ENCODE measurements at places on chromosomes 11 and 22.

DNA sequence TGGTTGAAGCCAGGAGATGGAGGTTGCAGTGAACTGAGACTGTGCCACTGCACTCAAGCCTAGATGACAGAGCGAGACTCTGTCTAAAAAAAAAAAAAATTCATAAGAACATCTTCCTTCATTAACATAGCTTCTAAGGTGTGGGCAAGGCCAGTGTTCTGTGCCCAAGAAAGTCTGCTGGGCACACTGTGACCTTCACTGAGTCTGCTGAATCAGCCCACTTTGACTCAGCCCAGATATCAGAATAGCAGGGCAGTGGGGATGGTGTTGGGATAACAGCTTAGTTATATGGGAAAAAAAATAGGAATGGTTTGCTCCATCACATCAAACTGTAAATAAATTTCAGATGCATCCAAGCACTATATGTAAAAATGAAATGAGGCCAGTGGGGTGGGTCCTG lies 32.4 kb upstream of the XBP1 start:
- no peak for DNase-seq

- DNase-seq: peak; percentile 85
These were observed 10.1 kb downstream of the MCM5 start for GRCh38 chr22:35409783-35410662.

- DNase-seq: peak; percentile 10
These were observed 71.4 kb downstream of the FANCF start for GRCh38 chr11:22554221-22554620.

GRCh38 chr22:46967445-46968358 lies 205.3 kb downstream of the TBC1D22A start:
- DNase-seq: no peak

DNA sequence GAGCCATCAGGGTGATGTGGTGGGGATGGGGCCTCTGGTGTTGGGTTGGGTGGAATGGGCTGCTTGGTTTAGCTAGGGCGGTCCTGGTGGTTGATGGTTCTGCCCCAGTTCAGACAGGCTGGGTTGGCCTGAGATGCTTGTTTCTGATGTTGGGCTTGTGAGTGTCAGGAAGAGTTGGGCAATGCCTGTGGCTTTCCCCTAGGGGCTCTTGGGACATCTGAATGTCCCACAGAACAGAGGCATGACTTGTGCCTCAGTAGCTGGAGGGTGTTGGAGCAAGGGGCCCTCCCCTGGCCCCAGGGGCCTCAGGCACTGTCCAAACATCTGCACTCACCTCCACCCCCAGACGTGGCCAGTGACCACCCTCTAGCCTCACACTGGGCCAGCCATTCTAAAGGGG lies 14.0 kb upstream of the CTSD start:
- no peak for DNase-seq

DNA sequence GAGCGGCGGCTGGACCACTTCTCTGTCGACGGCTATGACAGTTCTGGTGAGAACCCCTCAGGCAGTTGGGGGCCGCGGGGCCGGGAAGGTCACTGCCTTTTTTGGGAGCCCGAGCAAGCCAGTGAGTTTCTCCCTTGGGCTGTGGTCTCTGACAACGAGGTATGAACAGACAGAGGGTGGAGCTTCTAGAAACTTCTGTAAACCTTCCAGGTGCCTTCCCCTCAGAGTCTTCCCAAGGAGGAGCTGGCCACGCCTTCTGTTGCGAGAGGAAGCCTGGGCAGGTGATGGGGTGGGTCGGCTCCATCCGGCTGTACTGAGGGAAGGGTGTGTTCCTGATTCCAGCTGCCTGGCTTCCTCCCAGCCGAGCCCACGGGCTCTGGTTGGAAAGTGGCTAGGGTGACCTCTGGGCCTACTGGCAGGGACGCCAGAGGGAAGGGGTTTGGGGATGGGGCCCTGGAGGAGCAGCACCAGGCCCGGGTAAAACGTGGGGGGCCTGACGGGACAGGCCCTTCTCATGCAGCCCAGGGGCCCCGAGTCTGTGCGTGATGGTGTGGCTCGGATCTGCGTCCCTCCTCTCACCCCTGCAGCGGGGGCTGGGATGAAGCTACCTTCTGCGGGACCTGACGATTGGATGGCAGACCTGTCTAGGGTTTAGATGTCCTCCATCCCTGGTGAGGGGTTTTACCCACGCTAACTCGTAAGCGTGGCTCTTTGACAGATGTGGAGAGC lies 110.8 kb downstream of the KCNQ1OT1 start:
- DNase-seq: peak; percentile 16

DNA sequence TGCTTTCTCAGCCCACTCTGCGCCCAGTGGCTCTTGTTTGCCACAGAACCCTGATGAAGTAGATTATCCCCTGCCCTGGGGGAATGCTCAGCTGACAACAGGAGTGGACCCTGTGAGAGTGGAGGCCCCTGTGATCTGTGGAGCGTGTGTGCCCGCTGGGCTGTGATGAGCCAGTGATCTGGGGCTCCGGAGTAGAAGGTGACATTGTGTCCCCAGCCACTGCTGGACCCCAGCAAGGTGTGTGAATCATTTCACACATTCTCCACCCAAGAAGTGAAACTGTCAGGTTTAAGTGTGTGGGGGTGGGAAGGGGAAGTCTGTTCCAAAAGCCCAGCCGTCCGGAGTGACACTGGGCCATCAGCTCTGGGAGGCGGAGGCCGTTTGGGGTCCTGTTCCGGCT lies 33.1 kb upstream of the GRAMD4 start:
- peak; percentile 87 for DNase-seq

DNA sequence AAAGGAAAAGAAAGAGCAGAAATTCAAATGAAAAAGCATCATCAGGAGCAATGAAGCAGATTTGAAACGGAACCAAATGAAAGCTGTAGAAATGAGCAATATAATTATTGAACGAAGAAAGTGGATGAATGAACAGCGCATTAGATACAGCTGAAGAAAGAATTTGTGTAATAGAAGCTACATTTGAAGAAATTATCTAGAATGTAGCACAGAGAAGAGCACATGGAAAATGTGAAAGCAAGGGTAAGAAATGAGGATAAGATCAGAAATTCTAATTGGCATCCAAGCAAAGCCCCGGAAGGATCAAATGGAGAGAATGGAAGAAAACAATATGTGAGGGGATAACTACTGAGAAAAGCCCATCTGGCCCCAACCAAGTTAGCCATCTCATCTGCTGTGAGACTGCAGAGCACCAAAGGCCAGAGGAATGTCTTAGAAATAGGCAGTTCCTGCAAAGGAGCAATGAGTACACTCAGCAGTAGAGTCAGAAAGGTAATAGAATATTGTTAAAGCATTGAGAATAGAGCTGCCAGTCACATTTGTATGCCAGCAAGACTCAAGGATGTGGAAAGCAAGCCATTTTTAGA lies 51.9 kb downstream of the MED15 start:
- DNase-seq: no peak

DNA sequence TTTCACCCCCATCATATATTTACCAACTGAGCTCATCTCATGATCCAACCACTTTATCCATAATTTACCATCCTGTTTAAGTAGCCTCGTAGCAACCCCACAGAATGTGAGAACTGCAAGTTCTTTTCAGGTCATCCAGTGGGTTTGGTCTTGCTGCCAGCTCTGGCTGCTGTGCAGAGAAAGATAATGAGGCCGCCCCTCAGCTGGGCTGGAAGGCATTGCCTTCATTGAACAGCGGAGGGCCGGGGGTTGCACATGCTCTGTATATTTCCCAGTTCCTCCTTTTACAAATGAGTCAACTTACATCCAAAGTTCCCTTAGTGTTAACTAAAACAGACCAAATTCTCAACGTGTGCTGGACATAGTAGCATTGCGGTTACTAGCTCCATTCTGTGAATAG lies 96.7 kb downstream of the SYN3 start:
- no peak for DNase-seq

DNA sequence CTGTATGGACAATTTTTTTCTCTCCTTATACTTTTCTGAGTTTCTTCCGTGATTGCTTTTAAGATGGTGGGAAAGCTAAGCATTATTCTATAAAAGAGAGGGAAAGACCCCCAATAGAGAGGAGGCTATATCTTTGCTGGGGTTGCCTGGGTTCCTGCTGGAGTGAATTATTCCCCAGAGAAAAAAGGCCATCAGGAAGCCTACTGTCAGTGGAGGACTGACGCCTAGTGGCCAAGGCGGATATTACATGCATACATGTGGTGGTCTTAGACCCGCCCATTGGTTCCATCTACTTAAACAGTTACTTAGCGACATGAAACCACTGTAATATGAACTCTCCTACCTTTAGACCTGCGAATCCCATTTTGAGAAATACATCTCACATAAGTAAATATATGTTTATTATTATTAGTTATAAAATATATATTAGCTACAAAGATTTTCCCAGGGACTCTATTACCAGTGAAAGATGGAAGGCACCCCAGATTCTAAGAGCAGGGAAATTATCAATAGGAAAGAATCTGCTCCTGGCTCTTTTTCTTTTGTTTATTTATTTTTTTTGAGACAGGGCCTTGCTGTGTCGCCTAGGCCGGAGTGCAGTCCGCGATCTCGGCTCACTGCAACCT lies 15.7 kb upstream of the PGA3 start:
- peak; percentile 83 for DNase-seq
